ENCODE measurements at places on chromosomes 2 and 18.

GRCh38 chr2:156765450-156765849 lies 329.3 kb downstream of the GPD2 start:
- no peak for ATAC-seq

DNA sequence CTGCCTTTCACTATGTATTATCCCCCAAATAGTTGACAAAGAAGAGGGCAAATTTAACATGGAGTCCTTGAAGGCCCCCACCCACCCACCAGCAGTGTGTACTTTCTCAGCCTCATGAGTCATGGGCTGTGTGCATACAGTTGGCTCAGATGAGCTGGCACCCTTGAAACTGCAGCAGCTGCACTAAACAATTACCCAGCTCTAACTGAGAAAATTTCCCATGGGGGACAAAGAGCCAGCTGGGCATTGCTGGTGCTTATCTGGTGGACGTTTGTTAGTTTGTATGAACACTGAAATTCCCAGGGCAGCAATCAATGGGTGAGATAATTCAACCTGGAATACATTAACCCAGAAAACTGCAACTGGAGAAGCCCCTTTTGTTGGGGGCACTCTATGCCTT lies 131.7 kb downstream of the GCA start:
- no peak for ATAC-seq

DNA sequence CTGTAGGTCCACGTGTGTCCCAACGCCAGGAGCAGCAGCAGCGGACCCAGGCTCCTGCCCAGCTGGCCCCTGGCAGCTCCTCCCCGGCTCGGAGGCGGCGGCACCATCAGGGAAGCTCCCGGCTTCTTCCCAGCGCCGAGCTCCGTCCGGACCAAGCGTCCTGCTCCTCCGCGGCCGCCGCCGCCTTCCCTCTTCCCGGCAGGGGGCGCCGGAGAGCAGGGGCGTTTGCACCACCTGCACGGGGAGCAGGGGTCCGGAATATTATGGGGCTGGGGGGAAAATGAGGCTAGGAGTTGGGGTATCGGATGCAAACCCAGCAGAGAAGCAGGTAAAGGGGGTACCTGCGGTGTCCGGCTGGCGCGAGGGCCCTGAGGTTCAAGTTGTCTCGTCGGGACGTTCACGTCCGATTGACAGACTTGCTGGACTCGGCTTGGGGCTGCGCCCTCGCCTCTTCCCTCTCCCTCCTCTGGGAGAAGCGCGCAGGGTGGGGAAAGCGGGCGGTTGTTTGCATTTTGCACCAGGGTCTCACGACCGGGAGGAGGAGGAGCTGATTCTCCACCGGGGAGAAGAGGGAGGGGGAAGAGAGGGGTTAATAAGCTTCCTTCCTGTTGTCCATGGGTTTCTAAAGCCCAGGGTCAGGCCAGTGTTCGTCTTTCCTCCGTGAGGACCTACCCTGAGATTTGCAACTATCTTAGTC lies at the start of gene CCBE1:
CCBE1 (minus strand) TSS at position 188 of the 697 bp plus-strand sequence.
- no peak for ATAC-seq

GRCh38 chr2:240994171-240994896 lies 4.1 kb upstream of the SNED1 start:
- ATAC-seq, result no peak

DNA sequence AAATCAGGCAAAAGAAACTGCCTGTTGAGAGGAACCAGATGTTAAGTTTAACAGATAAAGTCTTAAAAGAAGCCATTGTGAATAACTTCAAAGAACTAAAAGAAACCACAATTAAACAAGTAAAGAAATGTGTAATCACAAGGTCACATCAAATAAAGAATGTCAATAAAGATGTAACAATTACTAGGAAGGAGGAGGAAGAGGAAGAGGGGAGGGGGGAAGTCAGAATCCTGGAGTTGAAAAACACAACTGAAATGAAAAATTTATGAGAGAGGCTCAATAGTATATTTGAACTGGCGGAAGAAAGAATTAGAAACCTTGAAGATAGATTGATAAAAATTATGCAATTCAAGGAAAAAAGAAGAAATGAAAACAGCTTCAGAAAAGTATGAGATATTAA lies 88.4 kb upstream of the CRIM1 start:
- ATAC-seq, result no peak

GRCh38 chr18:62327977-62328376 lies 2.9 kb downstream of the TNFRSF11A start:
- no peak for ATAC-seq

DNA sequence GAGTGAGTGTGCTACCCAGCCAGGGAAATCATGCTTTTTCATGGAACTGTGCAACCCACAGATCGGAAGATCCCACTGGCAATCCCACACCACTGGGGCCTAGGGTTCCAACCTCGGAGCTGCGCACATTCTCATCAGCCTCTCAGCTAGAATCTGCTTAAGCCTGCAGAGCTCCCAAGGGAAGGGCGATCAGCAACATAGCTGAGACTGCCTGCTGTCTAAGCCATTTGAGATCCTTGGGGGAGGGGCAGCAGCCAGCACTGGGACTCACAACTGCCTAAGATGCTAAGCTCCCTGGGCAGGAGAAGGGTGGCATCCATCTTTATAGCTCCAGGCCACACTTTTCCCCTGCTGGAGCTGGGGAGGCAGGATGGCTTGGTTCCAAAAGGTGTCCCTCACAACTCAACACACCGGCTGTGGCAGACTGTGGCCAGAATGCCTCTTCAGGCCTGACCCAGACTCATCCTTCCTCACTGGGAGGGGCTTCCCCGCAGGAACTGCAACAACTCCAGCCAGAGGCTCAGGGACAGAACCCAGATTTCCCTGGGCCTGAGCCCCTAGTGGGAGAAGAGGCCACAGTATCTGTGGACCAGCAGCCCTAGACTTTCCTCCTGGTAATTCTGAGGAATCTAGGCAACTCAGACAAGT lies 1133.3 kb upstream of the PIK3C3 start:
- ATAC-seq, result no peak

GRCh38 chr18:36769611-36770314 lies 59.0 kb downstream of the TPGS2 start:
- ATAC-seq, result no peak

GRCh38 chr2:96239091-96239490 lies 26.7 kb downstream of the TMEM127 start:
- no peak for ATAC-seq

- no peak for ATAC-seq
Measured at GRCh38 chr2:130834091-130834930, 2.4 kb upstream of the ARHGEF4 start.

- ATAC-seq, result no peak
Measured at GRCh38 chr2:15173501-15173900, 387.6 kb downstream of the NBAS start.

- no peak for ATAC-seq
Measured at GRCh38 chr18:36127836-36128529, 1.2 kb downstream of the SLC39A6 start.

- no peak for ATAC-seq
Measured at GRCh38 chr2:159326569-159327255, 40.2 kb upstream of the WDSUB1 start.

DNA sequence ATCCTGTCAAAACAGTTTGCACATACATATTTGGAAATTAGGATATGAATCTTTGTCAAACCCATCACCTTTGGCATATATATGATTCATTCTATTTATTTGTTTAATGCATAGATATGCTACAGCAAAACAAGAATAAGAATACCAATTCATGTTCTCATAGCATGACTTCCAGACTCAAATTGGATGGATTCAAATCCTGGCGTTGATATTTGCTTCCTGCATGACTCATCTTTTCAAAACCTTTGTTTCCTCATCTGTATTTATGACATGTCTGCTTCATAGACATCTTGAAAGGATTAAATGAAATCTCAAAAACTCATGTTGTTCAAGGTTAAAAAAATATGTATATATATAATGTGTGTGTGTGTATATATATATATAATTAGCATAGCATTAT lies 261.3 kb downstream of the MBD5 start:
- no peak for ATAC-seq

GRCh38 chr2:99977966-99978365 lies 164.4 kb downstream of the AFF3 start:
- no peak for ATAC-seq

GRCh38 chr18:58058720-58059119 lies 14.7 kb downstream of the NEDD4L start:
- ATAC-seq, result no peak

DNA sequence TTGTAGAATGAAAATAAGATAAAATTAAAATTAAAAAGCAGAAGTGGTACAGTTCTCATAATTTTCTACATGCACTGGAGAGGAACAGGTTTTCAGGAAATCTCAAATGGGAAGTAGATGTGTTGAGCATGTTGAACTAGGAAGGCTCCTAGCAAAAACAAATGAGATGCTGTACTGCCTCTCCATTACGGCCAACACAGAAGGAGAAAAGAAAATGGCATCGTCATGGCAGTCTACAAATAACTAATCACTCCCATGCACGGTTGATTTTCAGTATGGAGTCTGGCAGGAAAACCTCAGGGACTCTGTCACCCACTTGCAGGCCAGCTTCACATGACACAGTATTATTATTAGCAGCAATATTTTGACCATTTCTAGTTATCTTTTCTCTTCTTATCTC lies 278.7 kb downstream of the NRXN1 start:
- ATAC-seq, result no peak

GRCh38 chr2:171516793-171517192 lies 5.5 kb upstream of the CYBRD1 start:
- ATAC-seq, result no peak

GRCh38 chr18:48931680-48932461 lies 18.9 kb downstream of the SMAD7 start:
- ATAC-seq, result peak; percentile 80

GRCh38 chr2:136909777-136910176 lies 144.4 kb downstream of the THSD7B start:
- no peak for ATAC-seq

DNA sequence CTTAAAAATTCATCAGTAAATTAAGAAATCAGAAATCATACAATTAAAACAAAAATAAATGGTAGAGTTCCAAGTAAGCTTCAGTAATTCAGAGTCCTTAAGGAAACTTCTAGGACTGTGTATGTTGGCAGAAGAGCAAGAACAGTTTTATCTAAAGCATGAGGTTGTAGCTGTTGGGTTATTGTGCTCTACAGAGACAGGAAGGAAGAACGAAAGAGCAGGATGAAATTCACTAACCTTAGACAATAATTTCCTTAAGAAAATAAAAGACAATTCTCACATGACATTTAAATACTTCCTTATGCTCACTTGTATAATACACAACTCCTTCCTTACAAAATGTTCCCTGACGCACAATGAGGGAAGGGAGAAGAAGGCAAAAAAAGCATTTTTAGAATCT lies 133.4 kb downstream of the STK39 start:
- no peak for ATAC-seq

- no peak for ATAC-seq
Measured at GRCh38 chr2:48259811-48260210, 270.1 kb upstream of the STON1 start.

GRCh38 chr2:88874063-88874657 lies 182.7 kb downstream of the RPIA start:
- ATAC-seq, result peak; percentile 46

- no peak for ATAC-seq
Measured at GRCh38 chr2:18527326-18527725, 33.1 kb downstream of the RDH14 start.

- ATAC-seq, result no peak
Measured at GRCh38 chr2:114495046-114495445, 52.6 kb downstream of the DPP10 start.

DNA sequence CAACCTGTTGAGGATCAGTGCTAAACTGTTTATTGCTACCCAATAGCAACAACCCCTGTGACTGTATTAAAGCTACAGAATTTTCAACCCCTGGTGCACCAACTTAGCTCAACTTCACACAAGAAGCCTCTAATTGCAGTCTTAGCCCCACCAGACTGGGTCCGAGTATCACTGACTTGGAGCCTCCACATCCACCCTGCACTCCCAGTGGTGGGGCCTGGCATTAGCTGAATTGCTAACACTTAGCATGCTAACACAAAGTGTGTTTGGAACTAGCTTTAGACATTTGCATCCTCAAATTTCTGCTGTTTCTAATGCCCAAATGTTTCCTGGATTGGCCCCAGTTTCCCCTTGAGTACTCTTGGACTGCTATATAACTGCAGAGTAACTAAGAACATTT lies 298.6 kb downstream of the AGPS start:
- no peak for ATAC-seq

DNA sequence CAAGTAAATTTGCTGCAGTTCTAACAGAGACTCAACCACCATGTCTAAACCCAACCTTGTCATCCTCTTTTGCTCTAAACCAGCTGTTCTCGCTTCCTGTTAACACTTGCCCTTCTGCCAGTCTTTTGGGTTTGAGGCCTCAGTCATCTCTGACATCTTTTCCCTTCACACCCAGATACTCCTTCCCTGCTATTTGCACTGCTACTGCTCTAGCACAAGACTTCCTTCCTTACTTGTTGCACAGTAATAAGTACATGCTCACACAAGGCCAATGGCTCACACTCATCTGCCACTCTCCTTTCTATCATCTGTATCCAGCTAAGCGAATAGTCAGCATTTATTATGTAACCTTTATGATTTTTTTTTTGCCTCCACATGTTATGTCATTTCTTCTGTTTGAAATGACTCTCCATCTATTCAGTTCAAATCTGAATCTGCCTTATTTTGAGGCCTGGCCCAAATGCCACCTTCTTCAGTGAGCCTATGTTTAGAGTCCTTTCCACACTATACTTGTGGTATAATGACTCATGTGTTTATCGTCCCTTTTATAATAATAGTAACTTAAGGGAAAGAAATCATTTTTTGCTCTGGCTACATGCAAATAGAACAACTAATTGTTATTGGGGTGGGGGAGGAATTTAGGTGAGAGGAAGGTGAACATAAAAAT lies 22.5 kb upstream of the CDKL4 start:
- peak; percentile 82 for ATAC-seq

DNA sequence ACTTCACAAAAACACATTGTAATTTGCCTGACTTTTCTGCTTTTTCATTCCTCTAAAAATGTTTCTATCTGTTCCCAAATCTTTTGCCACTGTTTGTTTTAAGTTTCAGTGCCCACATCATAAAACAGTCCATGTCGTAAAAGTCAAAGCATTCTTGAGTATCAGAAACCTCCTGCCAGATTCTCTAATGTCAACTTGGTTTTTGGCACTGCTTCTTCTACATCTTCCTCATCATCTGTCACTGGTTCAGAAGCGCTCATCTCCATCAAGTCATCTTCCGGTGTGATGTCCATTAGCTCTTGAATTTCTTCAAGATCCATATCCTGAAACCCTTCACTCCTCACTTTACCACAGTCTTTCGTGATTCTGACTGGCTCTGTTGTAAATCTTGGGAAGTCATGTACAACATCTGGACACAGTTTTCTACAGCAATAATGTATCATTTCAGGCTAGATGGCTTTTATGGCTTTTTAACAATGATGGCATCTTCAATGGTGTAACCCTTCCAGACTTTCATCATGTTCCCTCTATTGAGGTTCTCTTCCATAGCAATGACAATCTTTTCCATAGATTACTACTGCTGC lies 19.6 kb downstream of the CUL3 start:
- no peak for ATAC-seq

- peak; percentile 83 for ATAC-seq
Measured at GRCh38 chr2:113105047-113105785, 22.2 kb upstream of the IL1RN start.
